Transverse colon (tissue), 4 donors: ENCODE measurements at places on chromosomes 5 and 9.

- DNase-seq = no peak
- H3K36me3 ChIP-seq = no peaks in the 10 kb centered on the region
- no peak overlapping the region for H3K27ac ChIP-seq
- no peak overlapping the region for H3K4me3 ChIP-seq
- no peaks in the 10 kb centered on the region for H3K4me1 ChIP-seq
Observed at GRCh38 chr5:106142116-106142515, 1528.6 kb downstream of the EFNA5 start.

DNA sequence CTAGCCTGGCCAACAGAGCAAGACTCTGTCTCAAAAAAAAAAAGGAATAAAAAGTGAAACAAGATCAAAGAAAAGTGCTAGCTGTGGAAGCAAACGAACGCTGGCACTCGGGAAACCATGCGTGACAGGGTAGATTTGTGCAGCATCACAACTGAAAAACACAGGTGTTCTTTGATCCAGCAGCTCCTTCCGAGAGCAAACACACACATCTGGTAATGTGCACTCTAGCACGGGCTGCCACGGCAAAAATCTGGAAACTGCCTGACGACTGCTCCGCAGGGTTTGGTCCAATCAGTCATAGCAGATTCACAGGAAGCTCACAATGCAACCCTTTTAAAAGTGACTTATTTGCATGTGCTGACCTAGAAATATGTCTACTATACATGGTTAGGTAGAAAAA, 80.0 kb downstream of the SYK start:
- no peaks in the 10 kb centered on the region for H3K27me3 ChIP-seq
- no peak overlapping the region for H3K4me3 ChIP-seq
- H3K27ac ChIP-seq = no peak overlapping the region
- H3K36me3 ChIP-seq = no peaks in the 10 kb centered on the region

GRCh38 chr5:102218159-102218558, 77.9 kb downstream of the SLCO4C1 start:
- H3K36me3 ChIP-seq = no peaks in the 10 kb centered on the region
- peaks cover 31% of the 10 kb centered on the region for H3K4me1 ChIP-seq
- peak; percentile 30 for DNase-seq
- no peak overlapping the region for H3K4me3 ChIP-seq
- no peaks in the 10 kb centered on the region for H3K27me3 ChIP-seq

DNA sequence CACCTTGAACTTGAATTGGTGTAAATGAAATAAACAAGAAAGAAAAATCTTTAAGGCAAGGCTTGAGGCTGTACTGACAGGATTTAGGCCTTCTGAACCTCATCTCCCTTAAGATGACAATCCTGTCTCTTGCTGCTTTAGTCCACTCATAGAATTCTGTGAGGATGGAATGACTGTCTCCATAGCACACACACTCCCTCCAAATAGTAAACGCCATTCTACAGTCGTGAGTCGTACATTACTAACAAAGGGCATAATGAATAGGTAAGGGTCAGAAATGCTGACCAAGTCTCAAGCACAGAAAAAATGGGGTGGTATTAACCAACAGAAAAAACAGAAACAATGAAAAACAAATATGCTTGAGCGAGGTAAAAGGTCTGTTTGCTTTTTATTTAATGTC, 71.8 kb upstream of the SIMC1 start:
- H3K27ac ChIP-seq = no peak overlapping the region
- no peak for DNase-seq
- H3K4me3 ChIP-seq = no peak overlapping the region
- H3K36me3 ChIP-seq = no peaks in the 10 kb centered on the region
- H3K4me1 ChIP-seq = no peaks in the 10 kb centered on the region
